ENCODE measurements at places on chromosomes 7 and 10.

DNA sequence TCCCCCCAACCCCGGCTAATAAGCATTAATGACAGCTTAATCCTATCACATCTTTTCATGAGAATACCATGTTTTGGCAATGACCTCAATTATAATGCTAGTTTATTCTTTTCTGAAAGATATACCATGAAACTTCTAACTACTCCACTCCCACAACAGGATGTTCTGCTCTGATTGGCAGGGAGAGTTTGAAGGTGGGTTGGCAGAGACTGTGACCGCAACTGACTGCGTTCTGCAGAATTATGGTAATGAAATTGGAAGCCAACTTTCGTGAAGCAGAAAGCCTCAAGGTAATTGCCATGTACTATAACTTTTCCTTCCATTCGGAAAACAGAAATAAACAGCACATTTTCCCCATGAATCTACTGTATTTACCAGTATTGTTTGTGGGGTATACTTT, 288.2 kb upstream of the SEMA3D start:
- DNase-seq: no peak

DNA sequence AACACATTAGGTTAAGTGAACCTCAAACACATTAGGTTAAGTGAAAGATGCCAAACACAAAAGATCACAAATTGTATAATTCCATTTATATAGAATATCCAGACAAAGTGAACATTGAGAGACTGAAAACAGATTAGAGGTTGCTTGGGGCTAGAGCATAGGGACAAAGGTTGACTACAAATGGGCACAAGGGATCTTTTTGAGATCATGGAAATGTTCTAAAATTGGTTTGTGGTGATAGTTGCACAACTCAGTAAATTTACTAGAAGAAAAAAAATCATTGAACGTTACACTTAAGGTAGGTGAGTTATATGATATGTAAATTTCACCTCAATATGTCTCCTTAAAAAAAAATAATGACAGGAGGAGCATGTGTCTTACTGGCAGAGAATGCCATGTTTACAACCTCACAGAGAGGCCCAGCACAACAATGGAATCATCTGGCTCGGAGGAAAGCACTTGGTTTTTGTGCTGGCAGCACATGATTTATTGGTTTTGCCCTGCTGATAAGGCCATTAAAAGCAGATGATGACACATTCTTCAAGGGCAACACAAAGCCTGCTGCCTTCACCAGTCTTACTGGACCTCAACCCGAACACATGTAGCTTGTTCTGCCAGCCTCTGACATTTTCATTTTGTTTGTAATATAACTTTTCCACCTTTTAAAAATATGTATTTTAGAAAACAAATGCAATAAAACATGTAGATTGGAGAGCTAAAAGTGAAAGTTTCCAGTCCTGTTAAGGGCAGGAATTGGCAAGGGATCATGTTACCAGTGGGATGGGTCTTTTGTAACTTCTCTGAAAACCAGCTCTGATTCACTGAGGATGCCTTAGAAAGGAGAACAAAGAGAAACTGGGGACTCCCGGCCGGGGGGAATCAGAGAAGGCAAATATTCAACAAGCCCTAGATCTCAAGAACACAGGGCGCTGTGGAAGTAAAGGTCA, 11.9 kb upstream of the LMOD2 start:
- no peak for DNase-seq

- no peak for DNase-seq
Measured at GRCh38 chr7:29000717-29001076, 42.6 kb upstream of the TRIL start.

DNA sequence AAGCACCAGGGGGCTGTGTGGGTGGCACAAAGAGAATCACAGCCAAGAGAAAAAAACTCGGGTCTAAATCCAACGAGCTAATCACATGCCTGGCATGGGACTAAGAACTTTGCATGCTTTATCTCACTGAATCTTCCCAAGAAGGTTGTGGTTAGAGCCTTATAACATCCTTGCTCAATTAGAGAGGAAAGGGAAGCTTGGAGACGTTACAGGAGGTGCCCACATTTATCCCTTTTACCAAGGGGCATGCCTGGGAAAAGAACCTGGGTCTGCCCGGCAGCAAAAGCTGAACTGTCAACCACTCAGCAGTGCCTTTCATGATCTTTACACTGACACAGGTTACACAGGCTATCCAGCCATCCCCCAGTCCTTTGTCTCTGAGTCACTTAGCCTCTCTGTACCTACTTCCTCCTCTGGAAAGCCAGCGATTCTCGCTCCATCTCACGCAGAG, 190.1 kb downstream of the PRPF18 start:
- no peak for DNase-seq

DNA sequence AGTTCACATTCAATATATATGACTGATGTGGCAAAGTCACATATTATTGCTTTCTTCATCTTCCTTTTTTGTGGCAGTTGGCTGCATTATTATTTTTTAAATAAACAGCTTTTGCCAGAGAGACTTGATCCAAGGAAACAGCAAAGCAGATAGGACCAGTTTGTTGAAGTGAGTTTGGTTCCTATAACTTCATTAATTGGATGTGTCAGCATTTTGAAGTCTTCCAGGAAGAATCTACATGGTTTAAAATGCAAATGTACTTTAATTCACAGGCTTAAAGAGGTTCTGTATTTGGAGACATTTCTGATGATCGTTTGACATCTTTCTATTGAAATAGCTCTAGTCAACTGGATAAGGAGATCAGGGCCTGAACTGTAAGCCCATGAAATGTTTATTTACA, 13.2 kb downstream of the UBE2D1 start:
- DNase-seq: no peak

DNA sequence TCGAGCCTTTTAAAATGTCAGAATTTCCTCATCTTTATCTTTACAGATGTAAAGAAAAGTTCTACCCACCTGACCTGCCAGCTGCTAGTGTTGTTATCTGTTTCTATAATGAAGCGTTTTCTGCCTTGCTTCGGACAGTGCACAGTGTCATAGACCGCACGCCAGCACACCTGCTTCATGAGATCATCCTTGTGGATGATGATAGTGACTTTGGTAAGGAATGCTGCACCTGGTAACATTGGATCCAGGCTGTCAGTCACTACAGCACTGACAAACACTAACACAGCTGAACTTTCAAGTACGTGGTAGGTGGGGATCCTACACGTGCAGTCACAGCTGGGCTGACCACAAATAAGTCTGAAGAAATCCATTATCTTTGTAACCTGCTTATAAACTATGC, 77.6 kb downstream of the GALNT11 start:
- DNase-seq: no peak

- no peak for DNase-seq
Measured at GRCh38 chr7:139771001-139771956, 6.5 kb downstream of the HIPK2 start.

GRCh38 chr10:137031-137430, 1.8 kb downstream of the ZMYND11 start:
- no peak for DNase-seq

DNA sequence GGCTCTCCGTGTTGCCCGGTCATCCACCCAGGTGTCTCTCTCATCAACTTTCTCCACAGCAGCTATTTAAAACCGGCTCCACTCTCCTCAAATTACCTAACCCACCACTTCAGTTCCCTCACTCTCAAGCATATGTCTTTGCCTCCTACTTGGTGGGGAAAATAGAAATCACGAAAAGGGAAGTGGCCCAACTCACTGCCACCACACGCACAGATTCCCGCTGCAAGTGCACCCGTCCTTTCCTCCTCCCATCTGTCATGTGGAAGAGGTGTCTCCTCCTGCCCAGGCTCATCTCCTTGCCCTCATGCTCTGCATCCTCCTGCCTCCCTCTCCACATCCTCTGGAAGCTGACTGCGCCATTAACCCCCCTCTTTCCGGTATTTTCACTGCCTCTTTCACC, 80.8 kb upstream of the MKX start:
- DNase-seq: no peak

DNA sequence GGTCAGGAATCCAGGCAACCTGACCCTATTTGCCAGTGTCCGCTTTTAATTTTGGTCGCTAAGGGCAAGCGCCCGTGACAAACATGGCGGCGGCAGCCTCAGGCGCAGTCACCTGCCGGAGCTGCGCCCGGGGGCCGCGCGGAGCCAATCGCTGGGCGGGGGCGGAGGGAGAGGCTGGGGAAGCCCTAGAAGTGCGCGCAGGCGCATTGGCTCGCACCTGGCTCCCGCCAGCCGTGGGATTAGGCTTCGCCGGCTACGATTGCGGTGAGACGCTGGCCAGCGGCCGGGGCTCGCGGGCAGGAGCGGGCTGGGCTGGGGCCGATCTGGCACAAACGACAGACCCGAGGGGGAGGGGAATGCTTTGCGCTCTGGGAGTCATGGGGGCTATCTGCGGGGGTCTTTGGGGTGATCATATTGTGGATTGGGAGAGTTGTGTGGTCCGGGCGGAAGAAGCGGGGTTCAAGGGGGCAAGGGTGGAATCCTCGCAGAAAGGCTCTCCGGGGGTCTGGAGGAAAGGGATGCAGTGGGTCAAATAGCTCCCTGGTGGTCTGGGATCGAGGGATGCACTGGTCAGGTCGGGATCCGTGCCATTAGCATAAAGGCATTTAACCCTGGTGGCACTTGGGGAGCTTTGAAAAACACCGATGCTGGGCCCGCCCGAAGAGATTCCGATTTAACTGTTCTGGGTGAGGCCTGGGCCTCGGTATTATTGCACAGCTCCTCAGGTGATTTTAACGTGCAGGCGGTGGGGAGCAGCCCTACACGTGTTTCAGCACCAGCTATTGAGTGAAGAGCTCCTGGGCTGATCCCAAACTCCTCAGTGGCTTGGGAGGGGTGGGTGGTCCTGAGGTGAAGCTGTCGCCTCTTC, 10.1 kb upstream of the C10orf95 start:
- peak; percentile 90 for DNase-seq

DNA sequence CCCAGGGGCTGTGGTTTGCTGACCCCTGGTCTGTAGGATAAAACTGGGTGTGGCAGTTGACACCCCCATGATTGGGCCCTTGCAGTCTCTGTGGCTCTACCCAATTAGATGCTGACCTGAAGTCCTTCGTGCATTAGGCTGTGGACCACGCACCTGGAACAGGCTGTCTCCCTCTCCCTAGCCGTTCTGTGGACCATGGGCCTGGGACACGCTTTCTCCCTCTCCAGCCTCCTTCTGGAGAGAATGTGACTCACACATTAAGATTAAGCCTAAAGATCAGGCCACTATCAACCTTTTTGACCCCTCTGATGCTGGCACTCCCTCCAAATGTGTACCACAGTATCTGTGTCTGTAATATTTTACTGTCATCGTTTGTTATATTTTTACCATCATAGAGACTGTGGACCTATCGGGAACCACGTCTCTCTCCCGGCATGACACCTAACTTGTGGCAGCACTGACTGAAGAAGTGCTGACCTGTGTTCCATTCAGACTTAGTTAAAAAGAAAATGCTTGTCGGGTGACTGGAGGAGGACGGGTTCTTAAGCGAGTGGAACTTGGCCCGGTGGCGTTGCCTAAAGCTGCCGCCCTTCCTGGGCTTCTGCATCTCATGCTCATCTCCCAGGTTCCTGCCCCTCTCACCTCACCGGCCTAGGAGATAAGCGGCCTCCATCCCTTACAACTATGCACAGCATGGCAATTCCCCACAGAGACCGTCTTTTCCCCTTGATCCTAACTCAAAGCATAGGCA, 92.8 kb downstream of the WDR37 start:
- no peak for DNase-seq

- DNase-seq: no peak
Measured at GRCh38 chr10:103333934-103334520, 16.9 kb downstream of the PCGF6 start.

DNA sequence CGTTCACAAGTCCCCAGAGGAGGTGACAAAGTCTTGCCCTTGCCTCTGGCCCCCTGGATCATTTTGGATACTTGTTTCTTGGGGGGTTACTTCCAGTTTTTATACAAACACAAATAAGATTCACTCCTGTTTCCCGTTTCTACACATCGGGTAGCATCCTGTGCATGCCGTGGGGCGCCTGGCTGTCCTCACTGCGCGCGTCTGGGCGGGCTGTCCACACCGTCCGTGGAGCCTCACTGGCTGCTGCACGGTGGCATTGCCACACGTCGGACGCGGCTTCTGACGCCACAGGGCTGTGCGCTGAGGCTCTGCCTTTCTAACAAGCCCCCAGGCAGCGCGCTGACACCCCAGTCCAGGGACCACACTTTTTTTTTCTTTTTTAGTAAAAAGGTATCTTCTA, 18.4 kb downstream of the BNIP3 start:
- peak; percentile 15 for DNase-seq

Data from breast epithelium (tissue), 4 donors.